ENCODE measurements at places on chromosomes 5 and 9.

DNA sequence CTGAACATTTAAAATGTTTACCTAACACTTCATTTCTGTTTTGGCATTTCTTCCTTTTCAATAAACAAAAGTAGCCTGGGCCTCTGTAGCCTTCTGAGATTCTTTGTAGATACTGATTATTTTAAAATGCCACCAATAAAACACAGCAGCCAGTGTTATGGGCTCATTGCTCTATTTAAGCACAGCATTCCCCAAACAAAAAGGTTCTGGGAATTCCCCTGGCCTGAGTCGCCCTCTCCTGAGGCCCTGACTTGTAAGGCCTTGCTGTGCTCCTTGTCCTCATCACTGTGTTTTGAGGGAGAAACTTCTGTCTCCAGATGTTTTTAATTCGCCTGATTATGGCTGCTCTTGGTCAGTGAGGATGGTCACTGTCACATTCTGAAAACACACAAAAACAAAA, 33.0 kb upstream of the CTXN3 start:
- DNase-seq = no peak

DNA sequence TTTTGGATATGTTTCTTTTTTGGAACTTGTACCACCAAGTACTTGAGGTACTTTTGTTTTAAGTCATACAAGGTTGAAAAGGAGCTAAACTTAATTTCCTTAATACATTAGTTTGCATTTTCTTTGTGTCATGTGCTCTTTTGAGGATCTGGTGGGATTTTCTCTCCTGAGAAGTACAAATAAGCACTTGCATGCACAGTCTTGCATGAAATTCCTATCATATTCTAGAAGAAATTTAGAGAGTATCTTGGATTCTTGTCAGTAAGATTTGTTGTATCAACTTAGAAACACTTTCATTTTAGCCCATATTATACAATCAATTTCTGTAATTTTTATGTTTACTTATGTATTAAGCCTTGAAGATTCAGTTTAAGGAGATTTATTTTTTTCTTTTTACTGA, 64.9 kb downstream of the CCNH start:
- no peak for DNase-seq

DNA sequence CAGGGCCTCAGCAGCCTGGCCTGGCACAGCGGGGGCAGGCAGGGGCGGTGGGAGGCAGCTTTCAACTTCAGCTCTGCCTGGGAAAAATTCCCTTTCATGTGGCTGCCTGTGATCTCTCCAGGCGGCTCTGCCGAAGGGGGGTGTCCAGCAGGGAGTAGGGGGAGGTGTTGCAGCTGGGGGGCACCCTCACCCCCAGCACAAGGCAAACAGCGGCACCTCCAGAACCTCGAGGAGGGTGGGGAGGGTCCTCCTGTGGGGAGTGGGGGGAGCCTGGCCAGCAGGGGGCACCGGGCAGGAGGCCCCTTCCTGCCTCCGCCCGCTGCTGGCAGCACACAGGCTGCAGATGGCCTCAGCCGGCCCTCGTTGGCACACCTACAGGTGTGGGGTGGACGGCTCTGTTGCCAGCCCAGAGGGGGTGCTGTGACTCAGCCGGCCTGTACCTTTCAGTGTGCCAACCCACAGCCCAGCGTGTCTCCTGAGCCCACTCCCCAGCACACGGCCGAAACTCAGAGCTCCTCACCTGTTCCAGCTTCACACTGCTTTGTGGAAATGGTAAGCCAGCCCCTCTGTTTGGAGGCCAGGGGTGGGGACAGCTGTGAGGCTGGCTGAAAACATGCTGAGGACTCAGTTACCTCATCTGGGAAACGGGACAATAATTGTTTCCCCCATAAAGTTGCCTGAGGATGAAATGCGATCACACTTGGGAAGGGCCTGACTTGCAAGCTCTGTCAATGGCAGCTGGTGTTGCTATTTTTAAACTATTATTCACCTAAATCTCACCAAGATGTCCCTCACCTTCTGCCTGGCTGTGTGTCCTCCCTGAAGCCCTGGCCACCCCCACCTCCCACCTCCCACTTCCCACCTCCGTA, 37.0 kb downstream of the CXXC5 start:
- no peak for DNase-seq

- DNase-seq = no peak
Measured at GRCh38 chr5:72608297-72608696, 101.1 kb upstream of the ZNF366 start.

DNA sequence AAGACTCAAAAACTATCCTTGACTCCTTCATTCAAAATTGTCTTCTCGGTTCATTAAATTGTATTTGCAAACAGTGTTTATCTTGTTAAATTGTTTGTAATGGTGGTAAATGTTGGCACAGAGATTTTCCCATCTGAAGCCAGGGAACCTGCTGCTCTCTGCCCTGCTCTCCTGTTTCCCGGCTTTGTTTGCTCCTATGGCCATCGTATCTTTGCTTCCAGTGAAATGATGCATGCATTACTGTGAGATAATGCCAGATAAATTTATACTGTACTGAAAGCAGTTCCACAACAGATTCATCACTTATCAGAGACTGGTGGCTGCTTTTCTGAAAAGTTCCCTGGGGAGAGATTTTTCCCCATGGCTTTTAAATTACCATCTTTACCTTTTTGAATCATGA, 81.4 kb downstream of the CD180 start:
- DNase-seq = no peak

DNA sequence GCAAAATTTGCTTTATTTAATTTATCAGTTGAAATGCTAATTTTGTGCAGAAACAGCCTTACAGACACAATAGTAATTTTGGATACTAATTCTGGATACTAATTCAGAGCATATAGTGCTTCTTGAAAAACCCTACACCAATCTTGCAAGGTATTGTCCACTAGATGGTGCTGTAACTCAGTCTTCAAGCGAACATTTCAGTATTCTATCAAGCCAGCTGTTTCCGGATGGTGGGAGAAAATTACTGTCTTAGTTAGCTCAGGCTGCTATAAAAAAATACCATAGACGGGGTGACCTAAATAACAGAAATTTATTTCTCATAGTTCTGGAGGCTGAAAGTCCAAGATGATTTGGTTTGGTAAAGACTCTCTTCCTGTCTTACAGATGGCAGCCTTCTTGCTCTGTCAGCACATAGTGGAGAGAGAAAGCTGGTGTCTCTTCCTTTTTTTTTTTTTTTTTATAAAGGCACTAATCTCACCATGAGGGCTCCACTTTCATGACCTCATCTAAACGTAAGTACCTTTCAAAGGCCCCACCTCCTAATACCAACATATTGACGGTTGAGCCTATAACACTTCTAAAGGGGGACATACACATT, 1306.5 kb upstream of the CDH9 start:
- peak; percentile 63 for DNase-seq

DNA sequence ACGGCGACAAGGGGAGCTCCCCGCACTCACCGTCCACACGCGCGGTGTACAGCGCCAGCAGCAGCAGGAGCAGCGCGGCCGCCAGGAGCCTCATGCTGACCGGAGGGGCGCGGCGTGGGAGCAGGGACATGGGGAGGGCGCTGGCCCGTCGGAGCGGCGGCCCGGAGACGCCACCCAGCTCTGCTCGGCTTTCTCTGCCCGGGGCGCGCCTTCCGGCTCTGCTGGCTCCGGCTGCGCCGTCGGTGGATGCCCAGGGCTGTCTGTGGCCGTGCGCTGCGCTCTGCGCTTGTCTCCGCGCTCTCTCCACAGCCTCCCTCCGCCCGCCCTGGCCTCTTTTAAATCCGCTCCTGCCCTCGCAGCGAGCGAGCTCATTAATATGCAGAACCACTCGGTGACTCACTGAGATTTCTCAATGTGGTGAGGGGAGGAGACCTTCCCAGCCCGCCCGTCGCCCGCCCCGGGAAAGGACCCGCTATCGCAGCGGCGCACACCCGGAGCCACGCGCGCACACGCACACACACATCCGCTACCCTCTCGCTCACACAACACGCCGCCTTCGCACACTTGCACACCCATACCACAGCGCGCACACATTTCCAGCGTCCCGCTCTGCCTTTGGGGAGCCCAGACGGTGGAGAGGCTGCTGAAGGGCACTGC, at the start of gene CXCL14:
Gene CXCL14 (minus strand): TSS at position 307 of the 657 bp plus-strand sequence. CDS start 213 bp downstream, at position 94.
- DNase-seq = peak; percentile 64

DNA sequence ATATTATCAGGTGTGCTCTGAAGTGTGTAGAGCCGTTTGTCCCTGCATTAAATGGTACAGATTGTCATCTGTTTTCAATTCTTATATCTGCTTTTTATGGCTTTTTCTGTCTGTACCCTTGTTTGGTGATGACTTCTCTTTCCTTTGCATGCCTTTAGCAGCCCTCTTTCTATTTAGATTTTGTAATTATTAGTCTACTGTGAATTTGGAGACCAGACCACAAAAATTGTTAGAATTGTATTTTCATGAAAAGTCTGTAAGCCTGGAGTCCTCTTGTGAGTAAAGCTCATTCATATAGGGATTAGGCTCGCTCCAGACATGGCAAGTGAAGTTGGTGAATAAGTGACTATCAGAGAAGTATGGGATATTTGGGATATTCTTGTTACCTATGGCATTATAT, 41.7 kb downstream of the NFX1 start:
- no peak for DNase-seq

GRCh38 chr5:60323596-60323995, 376.4 kb downstream of the DEPDC1B start:
- no peak for DNase-seq

DNA sequence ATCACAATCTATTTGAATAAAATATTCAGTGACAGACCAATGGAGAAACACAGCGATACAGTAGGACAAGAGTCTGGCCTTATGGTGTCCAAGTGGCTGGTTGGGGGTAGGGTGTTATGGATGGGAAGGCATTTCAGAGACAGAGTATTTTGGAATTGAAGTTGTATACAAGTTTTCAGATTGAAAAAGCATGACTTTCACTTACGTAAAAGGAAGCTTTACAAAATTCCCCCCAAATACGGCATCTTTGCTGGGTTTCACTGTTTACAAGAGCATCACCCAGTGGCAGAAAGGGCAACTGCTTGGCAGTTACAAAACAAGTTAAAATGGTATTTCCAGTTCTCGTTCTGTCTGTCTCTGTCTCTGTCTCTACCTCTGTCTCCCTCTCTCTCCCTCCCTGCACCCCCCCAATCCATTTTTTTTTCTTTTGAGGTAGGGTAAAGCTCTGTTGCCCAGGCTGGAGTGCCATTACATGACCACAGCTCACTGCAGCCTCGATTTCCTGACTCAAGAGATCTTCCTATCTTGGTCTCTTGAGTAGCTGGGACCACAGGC, 86.2 kb downstream of the PTPN3 start:
- no peak for DNase-seq
